Progenitor cell of endocrine pancreas (in vitro differentiated cells): ENCODE measurements at places on chromosomes 6 and 20.

DNA sequence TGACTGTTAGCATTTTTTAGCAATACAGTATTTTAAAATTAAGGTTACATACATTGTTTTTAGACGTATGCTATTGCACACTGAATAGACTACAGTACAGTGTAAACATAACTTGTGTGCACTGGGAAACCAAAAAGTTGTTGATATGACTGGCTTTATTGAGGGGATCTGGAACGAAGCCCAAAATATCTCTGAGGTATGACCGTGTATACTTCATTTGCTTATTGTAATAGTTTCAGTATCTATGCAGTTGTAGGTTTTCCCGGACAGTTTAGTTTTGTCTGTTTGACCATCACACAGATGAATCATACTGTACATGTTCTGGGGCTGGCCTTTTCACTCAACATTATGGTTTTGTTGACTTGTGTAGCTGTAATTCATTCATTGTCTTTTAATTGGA is 6.9 kb upstream of the ZBTB12 start:
- no peak for DNase-seq

DNA sequence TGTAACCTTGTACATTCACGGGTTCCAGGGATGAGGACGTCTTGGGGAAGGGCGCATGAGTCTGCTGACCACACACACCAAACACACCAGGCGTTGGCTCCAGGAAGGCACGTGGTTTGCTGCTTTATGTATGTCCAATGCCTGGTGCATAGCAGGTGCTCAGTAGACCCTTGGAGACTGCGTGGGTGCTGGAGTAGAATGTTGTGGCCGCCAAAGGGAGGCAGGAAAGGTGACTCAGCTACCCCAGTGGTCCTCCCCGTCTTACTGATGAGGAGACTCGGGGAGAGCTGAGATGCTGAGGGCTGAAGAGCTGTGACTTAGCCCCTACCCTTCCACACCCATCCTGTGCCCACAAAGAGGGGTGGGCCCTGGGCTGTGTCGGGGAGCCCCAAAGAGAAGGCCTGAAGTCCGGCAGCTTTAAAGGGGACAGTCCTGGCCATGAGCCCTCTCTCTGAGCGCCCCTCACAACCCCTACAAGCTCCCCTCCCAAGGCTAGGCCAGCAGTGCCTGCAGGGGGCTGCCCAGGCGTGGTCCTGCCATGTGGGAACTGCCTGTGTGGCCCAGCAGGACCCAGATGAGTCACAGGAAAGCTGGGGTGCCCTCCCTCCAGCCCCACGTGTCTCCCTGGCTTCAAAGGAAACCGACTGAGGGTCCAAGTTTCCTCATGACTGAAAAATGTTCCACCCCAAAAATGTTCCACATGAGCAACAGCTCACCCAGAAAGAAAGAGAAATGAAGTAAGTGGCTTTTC is 28.0 kb upstream of the PTGIS start:
- DNase-seq, result no peak

GRCh38 chr6:153096792-153097191 is 34.3 kb downstream of the RGS17 start:
- no peak for DNase-seq

DNA sequence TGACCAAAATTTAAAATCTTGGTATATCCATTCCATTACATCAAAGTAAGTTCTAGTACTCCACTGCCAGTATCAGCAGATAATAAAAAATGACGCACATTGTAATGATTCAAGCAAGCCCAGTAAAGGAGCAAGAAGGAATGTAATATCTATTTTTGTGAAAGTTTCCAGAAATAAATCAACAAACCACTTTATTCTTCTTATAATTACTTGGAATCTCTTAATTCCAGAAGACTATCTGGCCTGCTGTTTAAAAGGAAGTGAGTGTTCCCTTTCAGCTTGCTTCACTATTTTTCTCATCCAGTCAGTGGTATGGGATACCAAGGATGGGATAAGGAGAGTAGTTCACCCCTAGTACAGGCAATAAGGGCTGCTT is 42.2 kb upstream of the DSE start:
- DNase-seq, result no peak

- DNase-seq, result no peak
Measured at GRCh38 chr6:927157-927556, 234.2 kb upstream of the EXOC2 start.

- no peak for DNase-seq
Measured at GRCh38 chr6:24694198-24694597, 24.8 kb downstream of the C6orf62 start.

GRCh38 chr6:157469378-157469777 is 88.4 kb downstream of the ZDHHC14 start:
- DNase-seq, result no peak

GRCh38 chr20:10219452-10219791 is 792 bp downstream of the SNAP25 start:
- peak; percentile 90 for DNase-seq

GRCh38 chr6:27630727-27631608 is 158.1 kb upstream of the ZNF184 start:
- peak; percentile 50 for DNase-seq

DNA sequence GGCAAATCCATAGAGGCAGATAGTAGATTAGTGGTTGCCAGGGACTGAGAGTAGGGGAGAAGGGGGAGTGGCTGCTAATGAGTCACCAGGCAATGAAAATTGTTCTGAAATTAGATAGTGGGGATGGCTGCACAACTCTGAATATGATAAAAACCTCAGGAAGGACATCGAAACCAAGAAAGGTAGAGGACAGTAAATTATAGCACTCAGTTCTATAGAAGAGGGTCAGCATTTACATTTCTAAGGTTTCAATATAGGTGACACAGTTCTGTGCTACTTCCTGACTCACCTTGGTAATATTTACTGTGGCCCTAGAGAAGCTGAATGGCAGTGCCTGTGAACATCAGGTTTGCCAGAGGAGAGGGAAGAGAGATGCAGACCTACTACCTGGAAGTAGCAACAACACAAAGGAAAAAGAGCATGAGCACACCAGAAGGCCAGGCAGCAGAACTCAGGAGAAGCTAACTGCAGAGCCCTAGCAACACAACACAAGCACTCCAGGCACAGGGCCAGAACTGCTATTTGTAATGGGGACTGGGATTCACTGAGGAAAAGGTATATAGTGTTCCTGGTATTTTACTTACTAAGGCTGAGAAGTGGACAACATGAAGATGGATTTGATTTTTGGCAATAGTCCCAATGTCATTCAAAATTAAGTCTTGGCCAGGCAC is 75.9 kb downstream of the PLCG1 start:
- DNase-seq, result no peak

DNA sequence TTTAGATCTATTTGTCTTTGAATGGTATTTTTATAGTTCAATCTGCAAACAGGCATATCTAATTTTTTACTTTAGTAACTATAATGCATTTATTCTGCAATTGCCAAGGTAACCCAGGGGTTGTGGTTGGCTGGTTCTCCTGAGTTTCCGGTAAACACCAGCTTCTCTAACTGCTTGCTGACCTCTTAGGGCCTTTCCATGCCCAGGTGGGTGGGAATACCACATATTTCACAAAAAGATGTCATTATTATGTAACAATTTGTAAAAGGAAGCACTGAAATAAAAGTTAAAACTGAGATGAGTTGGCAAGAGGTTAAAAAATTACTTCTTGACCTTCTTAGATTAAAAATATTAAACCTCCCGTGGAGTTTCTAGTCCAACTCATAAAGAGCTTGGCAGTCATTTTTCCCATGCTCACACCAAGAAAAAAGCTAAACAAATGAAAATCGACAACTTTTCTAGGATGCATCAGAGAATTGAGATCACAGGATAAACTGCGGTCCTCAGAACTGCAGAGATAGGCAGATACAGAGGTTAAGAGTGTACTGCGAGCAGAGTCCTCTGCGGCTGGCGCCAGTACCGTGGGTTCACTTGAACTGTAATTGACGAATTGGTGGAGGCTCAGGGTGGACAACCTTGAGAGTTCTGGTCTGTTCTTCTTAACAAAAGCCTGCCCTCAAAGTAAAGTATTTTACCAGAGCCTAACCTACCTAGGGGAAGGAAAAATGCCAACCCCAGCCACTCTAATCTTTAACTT is 2.2 kb upstream of the VNN1 start:
- no peak for DNase-seq

- DNase-seq, result no peak
Measured at GRCh38 chr20:24565835-24566351, 96.5 kb downstream of the SYNDIG1 start.

- DNase-seq, result no peak
Measured at GRCh38 chr6:6052216-6052615, 45.5 kb upstream of the NRN1 start.

GRCh38 chr6:31972709-31973350 is 892 bp upstream of the DXO start:
- no peak for DNase-seq

- DNase-seq, result no peak
Measured at GRCh38 chr20:57815405-57815804, 105.6 kb upstream of the PMEPA1 start.

GRCh38 chr6:36018339-36018738 is 6.1 kb downstream of the SLC26A8 start:
- no peak for DNase-seq

DNA sequence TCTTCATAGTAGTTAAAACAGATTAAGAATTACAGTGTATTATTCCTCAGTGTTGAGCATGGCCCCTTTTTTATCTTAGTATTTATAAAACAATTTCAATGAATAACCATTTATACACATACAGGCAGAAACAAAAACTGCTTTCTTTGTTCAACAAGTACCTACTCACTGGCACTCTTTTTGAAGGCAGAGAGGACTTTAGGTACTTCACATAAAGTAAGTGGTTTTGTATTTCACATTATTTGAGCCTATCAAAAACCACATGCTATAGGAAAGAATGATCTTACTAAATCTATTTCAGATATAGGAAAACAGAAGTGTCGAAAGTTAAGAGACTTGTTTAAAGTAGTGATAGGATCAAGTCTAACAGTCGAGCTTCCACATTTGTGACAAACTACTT is 73.8 kb downstream of the PRKN start:
- DNase-seq, result no peak

DNA sequence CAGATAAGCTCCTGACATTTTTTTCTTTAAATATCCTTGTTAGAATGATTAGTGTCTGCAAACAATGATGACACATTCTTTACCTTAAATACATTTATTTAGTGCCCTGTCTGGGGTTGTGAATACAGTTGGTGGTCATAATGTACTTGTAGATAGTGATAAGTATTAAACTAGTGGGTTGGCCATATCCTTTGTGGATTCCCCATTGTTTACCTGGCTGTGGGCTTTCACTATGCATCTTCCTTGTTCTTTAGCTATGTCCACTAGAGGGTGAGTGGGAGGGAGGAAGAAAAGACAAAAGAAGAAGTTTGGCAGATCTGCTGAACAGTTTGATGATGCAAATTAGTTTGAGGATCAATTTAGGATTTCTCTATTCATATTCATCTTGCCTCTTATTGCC is 15.7 kb downstream of the HS3ST5 start:
- DNase-seq, result no peak

GRCh38 chr6:107192830-107193229 is 77.5 kb upstream of the BEND3 start:
- DNase-seq, result no peak

DNA sequence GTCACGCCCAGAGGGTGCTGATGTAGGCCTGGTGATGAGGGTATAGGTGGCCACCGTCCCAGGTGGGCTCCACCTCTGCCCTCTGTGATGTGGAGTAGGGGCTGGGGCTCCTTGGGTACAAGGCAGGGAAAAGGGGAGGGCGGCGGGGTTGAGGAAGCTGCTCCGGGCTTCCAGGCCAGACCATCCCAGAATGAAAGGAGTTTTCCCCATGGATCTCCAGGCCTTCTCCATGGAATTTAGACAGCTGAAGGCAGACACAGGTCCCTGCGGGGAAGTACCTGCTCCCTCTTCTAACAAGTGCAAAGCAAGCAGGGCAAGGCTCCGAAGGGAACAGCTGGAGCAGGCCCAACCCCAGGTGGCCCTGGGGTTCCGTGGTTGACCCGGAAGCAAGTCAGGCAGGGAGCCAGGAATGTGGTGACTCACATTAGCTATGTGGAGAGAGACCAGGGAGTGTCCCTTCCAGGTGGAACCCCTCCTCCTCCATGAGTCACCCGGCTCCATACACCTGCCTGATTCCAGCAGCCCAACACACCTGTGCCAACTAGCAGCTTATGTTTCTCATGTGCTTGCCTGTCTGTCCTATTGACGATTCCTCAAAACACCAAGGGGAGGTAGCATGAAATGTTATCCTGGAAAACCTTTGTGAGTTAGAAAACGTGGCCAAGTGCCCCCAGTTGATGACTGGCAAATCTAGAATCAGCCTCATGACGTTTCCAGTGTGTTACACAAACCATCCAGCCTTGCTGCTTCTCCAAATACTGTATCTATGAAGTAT is 59.7 kb upstream of the SNX9 start:
- DNase-seq, result no peak

GRCh38 chr6:39302669-39303424 is 11.4 kb downstream of the KCNK17 start:
- peak; percentile 80 for DNase-seq

- DNase-seq, result no peak
Measured at GRCh38 chr6:56902641-56903464, 52.1 kb upstream of the BEND6 start.

DNA sequence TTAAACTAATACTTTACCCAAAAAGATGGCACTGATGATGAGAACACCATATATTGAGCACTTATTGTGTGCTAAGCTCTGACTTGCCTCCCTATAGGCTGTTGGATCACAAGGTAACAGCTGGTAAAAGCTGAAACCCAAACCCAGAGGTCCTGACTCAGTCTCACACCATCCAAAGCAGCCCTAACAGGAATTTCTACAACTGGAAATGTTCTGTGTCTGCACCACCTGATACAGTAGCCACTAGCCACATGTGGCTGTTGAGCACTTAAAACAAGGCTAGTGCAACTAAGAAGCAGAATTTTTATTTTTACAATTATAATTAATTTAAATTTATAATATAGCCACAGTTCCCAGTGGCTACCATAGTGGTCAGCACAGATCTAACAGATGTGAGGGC is 15.6 kb upstream of the MATN4 start:
- DNase-seq, result no peak

- DNase-seq, result no peak
Measured at GRCh38 chr20:35271904-35272303, 6.0 kb downstream of the MMP24OS start.
